ENCODE measurements at places on chromosomes 3 and 15. TPM values are rescaled to one million over a fixed set of nuclear protein-coding genes. Genes with fewer than 3 reads are reported as not detected.
A peak's percentile ranks its signal among the peaks of the same experiment; 100 is the strongest.

DNA sequence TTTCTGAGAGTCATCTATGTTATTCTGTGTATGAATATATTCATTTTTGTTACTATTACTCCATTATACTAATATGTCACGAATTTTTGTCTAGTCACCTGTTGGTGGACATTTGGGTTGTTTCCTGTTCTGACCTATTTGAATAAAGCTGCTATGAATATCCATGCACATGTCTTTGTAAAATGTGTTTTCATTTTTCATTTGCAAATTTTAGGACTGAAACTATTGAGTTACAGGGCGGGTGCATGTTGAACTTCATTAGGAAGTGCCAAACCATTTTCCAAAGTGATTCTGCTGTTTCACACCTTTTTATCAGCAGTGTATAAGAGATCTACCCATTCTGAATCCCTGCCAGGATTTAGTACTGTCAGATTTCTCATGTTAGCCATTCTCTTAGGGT is 37.7 kb upstream of the IQCF6 start:
- no peak for DNase-seq

Gene DUOX1
- 0.95 TPM for polyA plus RNA-seq

GRCh38 chr3:45817831-45818522 is 21.6 kb upstream of the SLC6A20 start:
- peak; percentile 55 for DNase-seq

Gene PPP1R14D
- polyA plus RNA-seq = not detected

DNA sequence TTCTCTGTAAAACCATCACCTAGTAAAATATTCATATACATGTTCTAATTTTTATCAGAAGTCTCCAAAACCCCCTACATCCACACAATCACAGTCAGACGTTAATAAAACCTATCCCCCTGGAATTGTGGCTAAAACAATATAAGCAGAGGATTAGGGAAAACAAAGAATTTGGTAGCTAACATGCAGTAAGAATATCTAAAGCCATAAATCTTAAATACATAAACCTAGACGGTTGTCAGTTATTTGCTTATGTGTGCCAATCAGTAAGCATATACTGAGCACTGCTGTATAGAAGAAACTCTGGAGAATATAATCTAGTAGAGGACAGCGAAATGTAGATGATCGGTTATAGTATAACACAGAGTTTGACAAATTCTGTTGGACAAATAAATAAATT is 232.2 kb downstream of the TBC1D5 start:
- no peak for DNase-seq

Gene PCOLCE2
- polyA plus RNA-seq = 60.1 TPM

DNA sequence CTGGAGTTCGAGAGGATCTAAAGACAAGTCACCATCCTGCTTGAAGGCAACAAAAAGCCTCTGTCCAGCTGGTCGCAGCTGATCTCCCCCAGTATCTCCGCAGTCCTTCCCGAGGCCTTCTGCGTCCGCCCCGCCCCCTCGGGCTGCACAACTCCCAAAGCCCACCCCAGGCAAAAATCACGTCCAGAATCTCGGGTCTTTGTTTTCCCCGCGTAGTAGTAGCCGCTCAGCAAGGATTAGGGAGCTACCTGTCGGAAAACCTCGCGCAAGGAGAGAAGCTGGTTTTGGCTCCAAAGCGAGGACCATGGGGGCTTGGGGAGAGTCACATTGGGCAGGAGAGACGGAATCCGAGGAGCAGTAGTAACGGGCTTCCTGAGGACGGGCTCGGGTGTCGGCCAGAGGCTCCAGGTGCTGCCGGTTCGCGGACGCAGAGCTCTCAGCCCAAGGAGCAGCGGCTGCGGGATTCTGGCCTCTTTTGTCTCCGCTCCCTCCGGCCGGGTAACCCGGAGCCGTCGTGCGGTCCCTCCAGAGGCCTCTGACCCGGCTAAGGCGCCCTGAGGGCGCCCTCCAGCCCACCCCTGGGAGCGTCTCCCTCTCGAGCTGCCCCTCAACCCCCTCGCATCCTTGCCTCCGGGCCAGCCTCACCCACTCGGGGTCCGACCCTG is 401 bp downstream of the ZSCAN29 start:
- peak; percentile 28 for DNase-seq

Gene SLC22A13
- polyA plus RNA-seq = 0.07 TPM

DNA sequence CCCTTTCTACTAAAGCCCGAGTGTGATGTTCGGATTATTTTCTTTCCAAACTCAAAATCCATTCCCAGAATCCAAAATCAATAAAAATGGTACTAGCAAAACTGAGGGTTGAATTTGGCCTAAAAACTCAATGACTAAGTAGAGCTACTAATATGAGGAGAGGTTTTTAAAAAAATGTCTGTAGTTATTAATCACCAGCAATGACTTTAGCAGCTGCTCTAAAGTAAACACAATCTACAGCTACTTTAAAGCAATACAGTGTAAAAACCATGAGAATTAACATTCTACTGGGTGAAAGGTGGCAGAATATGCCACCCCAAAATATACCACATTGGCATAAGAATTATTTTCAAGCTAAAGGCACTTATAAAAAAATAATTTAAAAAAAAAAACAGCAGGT is 23.5 kb downstream of the FHIT start:
- no peak for DNase-seq

- no peak for DNase-seq
Observed at GRCh38 chr3:12946251-12946648, 104.9 kb upstream of the RPL32 start.

All from heart left ventricle (tissue), 16 donors.